BE2C (cell line): ENCODE measurements at places on chromosomes 2 and 18.

DNA sequence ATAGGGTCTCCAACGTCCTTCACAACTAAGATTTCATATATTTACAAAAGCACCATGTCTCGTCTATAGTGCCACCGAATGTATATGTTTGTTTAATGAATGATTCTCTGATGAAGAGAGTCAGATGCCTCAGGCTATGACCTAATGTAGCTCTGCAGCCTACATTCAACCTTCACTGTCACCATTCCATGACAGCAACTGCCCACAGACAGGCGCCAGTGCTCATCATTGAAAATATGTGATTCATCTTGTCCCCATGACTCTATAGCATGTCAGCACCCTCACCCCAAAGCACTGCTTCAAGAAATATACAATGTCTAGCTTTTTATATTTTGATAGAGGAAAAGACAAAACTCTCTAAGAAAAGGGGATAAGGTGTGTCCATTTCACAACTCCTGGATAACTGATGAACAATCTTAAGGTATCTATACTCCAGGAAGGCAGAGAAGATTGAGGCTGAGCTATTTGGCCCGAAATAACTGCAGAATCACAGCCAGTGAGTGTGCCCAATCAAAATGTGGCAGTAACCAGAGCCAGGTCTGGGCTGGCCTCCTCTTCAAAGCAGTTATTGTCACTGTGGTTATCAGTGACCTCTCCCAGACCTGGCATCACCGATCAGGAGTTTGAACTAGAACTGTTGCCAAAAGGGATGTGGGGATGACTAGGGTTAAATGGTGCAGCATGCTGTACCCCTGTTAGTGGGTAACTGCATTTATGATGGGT lies 246.6 kb downstream of the SETBP1 start:
- no peak for DNase-seq

- no peak for DNase-seq
These were observed 80.3 kb downstream of the SPRED2 start for GRCh38 chr2:65351948-65352595.

GRCh38 chr18:13530033-13530878 lies 196.1 kb downstream of the FAM210A start:
- no peak for DNase-seq

DNA sequence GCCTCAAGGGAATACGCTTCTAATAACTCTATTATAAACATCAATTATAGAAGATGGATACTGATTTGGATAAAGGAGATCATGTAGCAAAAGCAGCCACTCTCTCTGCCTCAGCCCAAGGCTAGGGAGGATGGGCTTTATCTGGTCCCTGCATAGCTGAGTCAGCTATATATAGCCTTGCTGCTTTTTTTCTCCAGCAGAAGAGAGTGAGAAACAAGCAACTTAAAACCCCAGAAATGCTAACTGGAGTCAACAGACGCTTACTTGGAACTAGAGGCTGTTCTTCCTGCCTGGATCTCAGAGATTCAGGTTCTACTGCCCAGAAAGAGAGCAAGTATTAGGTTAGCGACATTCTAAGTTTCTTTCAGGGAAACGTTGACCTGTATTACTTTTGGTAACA lies 426.7 kb upstream of the KLHL29 start:
- DNase-seq: no peak

GRCh38 chr2:103161456-103162289 lies 399.8 kb downstream of the TMEM182 start:
- DNase-seq: peak; percentile 30

DNA sequence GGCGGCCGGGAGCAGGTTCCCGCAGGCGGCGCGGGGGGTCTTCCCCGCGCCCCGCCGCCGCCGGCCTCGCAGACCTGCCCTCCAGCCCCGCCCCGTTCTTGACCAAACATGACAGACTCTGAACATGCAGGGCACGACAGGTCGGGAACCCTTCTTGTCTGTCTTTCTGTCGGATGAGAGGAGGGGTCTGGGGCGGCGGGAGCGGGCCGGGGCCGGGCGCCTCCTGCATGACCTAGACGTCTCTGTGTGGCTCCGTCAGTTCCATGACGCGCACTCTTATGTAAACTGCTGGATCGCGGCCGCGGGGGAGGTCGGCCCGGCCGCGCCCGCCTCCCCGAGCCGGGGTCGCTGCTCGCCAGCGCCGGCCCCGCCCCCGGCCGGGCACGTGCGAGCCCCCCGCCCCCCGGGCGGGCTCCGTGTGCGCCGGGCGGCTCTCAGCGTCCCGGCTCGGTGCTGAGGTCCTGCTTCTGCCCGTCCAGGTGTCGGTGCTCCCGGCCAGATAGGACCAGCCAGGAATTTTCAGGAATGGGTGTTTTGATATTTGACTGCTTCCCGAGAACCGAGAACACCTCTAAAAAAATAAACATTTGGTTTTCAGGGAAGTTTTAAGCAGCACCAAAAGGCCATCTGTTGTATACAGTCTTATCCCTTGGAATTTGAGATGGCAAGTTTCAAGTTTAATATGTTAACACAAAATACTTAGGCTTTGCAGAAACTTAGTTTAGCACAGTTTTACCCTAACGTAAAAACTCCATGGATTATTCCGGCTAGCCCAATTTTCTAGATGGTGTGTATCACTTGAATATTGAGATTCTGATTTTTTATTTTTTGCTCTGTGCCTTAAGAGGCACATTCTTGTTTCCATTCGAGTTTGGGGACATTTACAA lies 733 bp downstream of the ZC3H6 start:
- DNase-seq: peak; percentile 78

DNA sequence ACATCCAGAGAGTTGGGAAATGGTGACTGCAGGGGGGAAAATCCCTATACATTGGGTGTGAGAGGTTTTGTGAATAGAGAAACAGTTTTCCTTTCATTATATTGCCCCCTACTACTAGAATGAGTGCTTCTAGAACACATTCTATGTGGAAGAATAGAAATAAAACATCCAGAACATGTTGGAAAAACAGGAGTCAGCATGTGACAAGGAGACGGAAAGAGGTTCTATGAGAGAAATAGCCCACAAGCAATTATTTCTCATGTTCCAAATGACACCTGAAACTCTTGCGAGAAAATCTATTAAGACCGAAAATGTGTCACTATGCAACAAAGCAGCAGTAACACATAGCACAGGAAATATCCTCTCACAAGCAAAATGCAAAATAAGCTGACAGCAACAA lies 202.7 kb upstream of the SPOPL start:
- no peak for DNase-seq

- no peak for DNase-seq
These were observed 2.5 kb downstream of the COL3A1 start for GRCh38 chr2:188976545-188977268.

DNA sequence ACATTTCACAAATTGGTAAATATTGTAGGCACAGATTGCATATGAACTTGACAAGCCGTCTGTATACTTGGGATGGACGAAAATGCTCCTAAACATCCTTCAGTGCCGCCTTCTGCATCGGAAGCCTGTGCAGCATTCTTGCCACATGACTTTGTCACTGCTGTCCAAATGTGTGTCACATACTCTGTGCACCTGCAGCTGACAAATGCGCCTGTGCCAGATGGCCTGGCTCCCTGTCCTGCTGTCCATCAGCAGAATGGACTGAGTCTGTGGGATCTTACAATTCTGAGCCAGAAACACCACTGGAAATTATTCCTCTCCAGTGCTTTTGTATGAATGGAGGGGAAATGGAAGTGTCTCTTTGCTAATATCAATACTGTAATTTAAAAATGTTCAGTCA lies 89.9 kb downstream of the DCDC2C start:
- no peak for DNase-seq

- no peak for DNase-seq
These were observed 17.2 kb upstream of the HK2 start for GRCh38 chr2:74816540-74817303.

- DNase-seq: no peak
These were observed 4.2 kb upstream of the PAX8 start for GRCh38 chr2:113282747-113283533.

DNA sequence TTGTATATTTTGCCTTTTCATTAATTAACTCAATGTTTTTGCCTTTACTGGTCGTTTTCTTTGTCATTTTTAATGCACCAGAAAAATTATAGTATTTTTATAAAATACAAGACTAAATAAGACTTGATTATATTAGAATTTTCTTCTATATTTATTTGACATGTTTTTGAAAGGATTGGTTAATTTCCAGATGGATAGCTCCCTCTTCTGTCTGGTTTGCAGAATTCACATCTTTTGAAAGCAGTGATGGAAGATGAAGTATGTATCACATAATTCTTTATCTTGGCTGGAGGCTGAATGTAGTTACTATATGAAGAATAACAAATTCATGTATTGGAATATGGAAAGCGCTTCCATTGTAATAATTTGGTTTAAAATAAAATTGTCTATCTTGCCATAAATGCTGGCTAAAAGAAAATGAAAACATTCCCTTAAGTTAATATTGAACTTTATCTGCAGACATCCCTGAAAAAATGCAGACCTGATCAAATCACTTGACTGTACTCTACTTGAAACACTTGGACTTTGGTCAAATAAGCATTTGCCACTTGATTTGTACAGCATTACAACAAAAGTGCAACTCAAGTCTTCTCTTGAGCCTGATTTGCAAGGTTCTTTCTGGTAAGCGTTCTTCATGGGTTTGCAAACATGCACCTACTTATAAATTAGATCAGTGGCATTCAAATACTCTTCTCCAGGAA lies 86.3 kb upstream of the EFEMP1 start:
- no peak for DNase-seq

GRCh38 chr2:23350792-23351355 lies 34.1 kb upstream of the KLHL29 start:
- no peak for DNase-seq

GRCh38 chr2:441258-442022 lies 153.5 kb upstream of the ALKAL2 start:
- DNase-seq: no peak

- no peak for DNase-seq
These were observed 3.8 kb downstream of the GALNT5 start for GRCh38 chr2:157261199-157261782.

DNA sequence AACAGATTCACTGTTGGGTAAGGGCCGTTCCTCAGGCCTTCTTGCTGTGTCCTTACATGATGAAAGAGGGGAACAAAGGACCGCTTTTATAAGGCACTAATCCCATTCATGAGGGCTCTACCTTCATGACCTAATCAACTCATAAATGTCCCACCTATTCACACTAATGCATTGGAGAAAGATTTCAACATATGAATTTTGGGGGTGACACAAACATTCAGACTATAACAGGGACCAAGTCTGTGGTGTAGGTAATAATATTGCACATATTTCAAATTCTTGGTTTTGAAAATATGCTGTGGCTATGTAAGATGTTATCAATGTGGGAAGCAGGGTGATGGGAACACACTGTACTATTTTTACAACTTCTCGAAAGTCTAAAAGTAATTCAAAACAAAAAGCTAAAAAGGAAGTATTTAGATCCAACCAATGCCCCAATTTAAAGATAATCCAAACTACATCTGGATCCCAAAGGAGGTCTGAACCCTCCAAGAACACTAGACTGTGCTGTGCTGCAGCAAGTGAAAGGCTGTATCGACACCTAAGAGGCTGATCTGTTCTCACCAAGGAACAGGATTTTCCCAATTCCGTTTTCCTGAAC lies 82.4 kb upstream of the TGIF1 start:
- no peak for DNase-seq

GRCh38 chr2:222518570-222519381 lies 94.4 kb downstream of the SGPP2 start:
- DNase-seq: no peak

DNA sequence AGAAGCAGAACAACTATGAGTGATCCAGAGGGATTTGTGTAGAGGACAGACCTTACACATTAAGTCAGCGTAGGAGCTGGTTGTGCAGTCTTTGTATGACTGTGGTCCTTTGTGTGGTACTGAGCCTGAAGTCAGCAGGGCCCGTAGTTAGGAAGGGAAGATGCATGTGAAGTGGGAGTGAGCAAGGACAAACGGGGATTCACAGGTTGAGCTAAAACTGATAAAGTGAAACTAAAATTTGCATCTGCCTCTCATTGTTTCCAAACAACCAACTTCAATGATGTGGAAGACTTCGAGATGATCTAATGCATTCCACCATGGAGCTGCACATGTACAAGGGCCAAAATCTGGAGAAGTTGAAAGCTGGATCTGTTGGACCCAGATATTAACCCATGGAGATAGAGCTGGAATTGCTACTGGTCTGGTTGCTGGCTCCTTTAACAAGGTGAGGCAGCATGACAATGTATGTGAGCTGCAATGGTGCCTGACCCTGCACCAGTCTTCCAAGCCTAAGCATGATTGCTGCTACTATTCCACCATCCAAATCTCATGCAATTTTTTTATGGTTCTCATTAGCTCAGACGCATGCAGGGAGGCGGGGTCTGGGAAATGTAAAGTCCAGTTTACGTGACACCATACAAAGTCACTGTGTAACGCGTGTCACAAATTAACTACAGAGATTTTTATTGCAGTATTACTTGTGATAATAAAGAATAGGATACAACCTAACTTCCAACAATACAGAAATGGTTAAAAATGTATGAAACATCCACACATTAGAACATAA lies 12.1 kb upstream of the CYBRD1 start:
- no peak for DNase-seq

DNA sequence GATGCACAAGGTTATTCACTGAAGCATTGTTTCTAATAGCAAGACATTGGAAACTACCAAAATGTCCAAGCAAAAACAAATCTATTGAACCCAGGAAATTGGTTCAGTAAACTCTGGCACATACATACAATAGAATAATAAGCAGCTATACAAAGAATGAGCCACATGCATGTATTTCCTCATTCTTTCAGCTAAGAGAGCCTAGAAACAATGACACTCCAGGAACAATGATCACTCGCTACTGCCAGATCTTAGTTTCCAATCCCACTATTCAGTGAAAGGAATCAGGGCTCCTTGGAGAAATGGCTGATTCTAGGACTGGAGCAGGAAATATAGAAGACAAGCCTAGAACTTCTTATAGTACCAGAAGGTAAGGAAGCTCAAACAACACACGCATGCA lies 221.9 kb upstream of the AGAP1 start:
- no peak for DNase-seq

- DNase-seq: peak; percentile 49
These were observed 24.4 kb downstream of the ZNF892 start for GRCh38 chr2:95231723-95232122.

DNA sequence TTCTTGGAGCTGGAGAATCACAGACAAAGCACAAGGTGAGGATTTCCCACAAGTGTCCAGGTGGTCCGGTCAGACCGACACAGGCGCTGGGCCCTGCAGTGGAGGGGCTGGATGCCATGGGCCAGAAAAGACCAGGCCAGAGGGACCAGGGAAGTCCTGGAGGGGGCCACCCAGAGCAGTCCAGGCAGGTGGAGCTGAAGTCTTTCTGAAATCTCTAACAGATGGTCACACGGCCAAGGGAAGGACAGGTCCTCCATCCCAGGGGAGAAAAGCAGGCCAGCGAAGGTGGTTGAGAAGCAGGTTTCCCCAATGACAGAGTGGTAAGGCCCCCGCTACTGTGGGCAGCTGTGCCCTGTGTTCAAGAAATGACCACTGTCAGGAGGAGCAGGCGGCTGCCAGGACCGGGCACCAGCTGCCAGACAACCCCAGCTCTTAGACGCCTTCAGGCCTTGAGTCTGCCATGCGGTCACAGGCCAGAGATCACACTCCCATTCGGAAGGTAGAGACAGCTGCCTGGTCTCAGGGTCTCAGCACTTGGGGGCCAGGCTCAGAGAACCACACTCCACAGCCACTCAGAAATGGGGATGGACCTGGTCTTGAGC lies 25.9 kb downstream of the HS1BP3 start:
- DNase-seq: peak; percentile 4

- DNase-seq: no peak
These were observed 209.2 kb downstream of the ICOS start for GRCh38 chr2:204145791-204146190.
